ENCODE measurements at places on chromosomes 16 and 17.

GRCh38 chr17:61729690-61730268 lies 133.5 kb downstream of the BRIP1 start:
- DNase-seq, result no peak

- DNase-seq, result no peak
These were observed at the start of gene CPSF4L for GRCh38 chr17:73261617-73261951. Gene CPSF4L (minus strand): TSS chr17:73261880. CDS start chr17:73261818, 62 bp downstream.

DNA sequence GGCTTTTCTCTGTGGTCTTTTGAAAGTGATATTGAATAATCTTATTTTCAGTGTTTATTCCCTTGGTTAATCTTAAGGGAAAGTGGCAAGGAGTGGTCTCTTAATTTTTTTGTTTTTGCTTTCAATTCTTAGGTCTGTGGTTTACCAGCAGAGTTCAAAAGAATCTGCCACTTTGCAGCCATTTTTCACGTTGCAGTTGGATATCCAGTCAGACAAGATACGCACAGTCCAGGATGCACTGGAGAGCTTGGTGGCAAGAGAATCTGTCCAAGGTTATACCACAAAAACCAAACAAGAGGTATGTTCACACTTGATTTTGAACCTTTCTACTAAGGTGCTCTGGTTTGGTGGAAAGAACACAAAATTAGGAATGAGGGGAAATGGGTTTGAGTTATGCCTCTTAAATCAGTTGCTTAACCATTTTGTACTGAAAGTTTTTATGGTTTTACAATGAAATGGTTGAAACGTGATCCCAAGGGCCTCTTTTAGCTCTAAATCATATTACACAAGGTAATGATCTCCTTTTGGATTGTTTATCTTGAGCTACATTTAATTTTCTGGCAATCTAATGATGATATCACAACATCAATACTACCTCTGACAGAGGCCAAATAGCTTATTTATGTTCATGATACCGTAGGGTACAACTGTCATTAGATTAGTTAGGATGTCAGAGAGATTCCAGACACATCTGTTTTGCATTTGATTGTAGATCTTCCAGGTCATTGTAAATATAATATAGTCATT lies 51.6 kb upstream of the CRISPLD2 start:
- no peak for DNase-seq

GRCh38 chr17:20852239-20852989 lies 190.4 kb downstream of the USP22 start:
- no peak for DNase-seq

DNA sequence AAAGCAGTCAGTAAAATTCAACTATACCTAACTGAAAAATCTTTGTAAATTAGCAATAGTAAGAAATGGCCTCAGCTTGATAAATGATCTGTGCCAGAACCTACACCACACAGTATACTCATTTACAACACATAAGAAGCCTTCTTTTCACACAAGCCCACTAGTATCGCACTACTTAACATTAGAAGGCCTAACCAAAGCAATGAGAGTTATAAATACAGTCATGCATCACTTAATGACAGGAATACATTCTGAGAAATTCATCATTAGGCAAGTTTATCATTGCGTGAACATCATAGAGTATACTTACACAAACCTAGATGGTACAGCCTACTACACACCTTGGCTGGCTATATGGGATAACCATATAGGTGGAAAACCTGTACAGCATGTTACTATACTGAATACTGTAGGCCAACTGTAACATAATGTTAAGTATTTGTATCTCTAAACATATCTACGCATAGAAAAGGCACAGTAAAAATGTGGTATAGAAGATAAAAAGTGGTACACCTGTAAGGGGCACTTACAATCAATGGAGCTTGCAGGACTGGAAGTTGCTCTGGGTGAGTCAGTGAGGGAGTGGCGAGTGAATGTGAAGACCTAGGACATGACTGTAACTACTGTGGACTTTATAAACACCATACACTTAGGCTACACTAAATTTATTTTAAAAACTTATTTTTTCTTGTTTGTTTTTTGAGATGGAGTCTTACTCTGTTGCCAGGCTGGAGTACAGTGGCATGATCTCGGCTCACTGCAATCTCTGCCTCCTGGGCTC lies 126.5 kb upstream of the CORO6 start:
- no peak for DNase-seq

- no peak for DNase-seq
These were observed 38.7 kb upstream of the NGFR start for GRCh38 chr17:49456183-49456965.

GRCh38 chr16:22728167-22728836 lies 85.7 kb upstream of the HS3ST2 start:
- no peak for DNase-seq

DNA sequence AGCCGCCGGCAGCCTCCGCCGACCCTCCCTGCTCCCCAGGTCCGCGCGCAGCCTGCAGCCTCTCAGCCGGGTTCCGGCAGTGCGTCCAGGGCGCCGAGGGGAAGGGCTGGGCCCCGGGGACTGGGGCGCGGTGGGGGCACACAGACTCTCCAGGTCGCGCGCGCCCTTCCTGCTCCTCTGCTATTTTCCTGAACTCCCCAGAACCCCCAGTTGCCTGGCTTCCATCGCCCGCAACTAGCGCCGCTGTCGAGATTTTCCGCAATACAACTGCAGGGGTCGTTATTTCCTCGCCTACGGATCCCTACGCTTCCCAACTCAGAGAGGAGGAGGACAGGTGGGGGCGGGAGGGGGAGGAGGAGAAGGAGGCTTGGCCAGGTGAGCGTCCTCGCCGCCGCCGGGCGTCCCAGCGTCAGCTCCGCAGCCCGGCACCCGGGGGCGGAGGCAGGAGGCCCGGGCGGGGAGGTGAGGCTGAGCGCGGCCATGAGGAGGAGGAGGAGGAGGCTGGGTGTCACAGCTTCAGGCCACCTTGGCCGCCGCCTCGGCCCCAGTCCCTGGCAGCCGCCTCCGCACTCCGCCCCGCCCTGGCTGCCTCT lies at the start of gene CA10:
Gene CA10, minus strand, starts transcription at position 265 of the 593 bp plus-strand sequence.
- no peak for DNase-seq

GRCh38 chr17:31068291-31068690 lies 26.5 kb upstream of the NF1 start:
- DNase-seq, result no peak

DNA sequence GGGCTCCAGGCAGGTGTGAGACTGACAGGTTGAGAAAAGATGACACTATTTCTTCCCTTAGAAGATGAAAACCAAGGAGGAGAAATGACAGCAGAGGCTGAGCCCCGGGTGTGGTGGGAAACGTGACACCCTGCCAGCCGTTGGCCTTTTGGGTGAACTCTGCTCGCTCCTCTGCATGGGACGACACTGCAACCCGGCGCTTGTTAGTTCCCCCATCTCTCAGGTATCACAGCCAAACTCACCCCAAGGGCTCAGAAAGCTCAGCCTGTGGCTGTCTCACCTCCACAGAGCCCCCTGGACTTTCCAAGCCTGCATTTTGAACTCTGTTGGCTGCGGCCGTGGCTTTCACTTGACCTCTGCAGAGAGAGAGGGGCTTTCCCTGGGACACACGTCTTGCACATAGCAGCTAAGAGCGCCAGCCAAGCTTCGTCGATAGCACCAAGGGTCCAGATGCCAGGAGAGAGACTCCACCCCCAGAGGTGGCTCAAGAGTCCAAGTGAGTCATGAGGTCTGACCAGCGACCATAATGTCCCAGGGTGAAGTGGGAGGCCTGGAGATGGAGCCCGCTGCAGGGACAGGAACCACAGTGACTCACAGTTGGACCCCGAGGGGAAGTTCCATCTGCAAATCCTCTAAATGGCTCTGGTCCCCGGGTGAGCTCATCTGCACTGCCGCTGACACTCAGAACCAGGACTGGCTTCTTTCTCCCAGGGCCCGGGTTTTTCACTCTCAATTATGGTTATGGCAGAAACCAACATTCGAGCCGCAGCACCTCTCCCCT lies 301.9 kb downstream of the SOX9 start:
- peak; percentile 42 for DNase-seq

GRCh38 chr17:2043785-2044184 lies 2.0 kb downstream of the OVCA2 start:
- no peak for DNase-seq

- DNase-seq, result no peak
These were observed 6.5 kb downstream of the BMERB1 start for GRCh38 chr16:15440852-15441251.

DNA sequence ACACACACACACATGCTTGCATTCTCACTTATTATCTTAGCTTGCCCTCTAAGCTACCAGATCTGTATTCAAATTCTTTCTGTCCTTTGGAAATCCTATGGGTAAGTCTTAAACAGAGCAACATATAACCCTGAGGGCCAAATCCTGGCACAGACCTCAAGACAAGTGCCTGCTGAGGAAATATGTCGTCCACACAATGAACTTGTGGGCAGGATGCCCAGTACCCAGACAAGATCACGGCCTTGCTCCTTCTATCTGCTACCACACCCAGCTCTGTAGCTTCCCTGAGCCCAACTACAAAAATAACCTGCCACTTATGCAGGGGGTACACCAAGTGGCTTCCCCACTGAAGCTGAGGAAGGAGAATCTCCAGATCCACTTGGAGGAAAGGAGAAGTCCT lies 37.3 kb upstream of the FA2H start:
- DNase-seq, result no peak

DNA sequence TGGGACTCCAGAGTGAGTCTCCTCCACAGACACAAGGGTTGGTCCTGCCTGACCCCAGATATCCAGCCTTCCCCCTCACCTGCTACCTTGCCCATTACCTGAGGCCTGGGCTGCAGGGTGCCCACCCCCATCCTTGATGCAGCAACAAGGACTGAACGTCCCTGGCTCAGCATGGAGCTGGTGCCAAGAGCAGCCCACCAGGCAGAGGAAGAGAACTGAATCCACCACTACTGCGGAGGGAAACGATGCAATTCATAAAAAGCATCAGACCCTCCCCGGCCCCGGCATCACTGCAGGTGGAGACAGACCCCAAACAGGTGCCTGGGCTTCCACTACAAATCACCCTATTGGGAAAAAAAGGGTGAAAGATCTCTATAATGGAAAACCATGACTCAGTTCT lies 131.0 kb upstream of the TNRC6C start:
- no peak for DNase-seq

DNA sequence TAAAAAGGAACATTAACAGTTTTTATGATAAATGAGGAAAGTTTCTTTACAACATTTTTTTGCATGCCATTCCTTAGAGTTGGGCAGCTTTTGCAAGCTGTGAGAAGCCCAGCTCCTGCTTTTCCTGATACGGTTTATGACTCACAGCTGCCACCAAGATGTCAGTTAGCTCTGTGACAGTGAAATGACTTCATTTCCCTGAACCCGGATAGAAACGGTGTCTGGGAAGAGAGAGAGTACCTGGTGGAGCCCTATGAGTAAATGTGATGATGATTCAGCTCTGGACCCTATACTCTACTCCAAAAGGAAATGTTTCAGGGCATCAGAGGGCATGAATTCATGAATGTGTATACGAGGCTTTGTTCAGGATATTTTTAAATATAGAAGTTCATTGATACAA lies 366.3 kb upstream of the HSBP1 start:
- DNase-seq, result no peak

DNA sequence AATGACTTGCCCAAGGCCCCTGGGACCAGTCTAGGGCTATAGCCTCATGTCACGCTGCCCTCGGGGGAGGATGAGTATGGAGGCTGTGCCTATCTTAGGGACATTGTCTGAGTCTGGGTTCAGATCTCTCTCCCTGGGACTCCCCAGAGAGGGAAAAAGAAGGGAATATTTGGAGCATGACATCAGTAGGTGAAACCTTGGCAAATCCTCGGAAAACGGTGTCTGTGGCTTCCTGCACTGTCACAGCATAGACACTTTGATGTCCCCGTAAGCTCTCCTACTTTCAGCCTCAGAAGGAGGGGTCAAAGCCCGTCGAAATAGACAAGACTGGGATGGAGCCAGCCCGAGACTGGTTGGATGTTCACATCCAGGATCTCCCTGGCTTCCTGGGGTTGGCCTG lies 11.3 kb downstream of the MEOX1 start:
- DNase-seq, result no peak

- no peak for DNase-seq
These were observed 138.7 kb upstream of the RPH3AL start for GRCh38 chr17:491086-492021.

GRCh38 chr17:65630502-65630901 lies 69.1 kb upstream of the AXIN2 start:
- no peak for DNase-seq

GRCh38 chr17:73065376-73065775 lies 27.1 kb downstream of the SLC39A11 start:
- no peak for DNase-seq

DNA sequence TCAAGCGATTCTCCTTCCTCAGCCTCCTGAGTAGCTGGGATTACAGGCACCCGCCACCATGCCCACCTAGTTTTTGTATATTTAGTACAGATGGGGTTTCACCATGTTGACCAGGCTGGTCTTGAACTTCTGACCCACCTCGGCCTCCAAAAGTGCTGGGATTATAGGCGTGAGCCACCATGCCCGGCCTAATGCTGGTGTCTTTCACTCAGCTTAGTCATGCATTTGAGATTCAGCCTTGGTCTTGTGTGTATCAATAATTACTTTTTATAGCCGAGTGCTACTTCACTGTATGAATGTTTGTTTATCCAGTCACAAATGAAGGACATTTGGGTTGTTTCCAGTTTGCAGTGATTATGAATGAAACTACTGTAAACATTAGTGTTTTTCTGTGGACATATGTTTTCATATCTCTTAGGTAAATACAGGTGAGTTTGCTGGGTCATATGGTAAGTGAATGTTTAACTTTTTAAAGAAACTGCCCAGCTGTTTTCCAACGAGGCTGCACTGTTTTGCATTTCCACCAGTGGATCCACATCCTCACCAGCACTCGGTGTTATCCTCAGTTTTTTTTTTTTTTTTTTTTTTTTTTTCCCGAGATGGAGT lies 11.0 kb upstream of the PLCG2 start:
- DNase-seq, result no peak

DNA sequence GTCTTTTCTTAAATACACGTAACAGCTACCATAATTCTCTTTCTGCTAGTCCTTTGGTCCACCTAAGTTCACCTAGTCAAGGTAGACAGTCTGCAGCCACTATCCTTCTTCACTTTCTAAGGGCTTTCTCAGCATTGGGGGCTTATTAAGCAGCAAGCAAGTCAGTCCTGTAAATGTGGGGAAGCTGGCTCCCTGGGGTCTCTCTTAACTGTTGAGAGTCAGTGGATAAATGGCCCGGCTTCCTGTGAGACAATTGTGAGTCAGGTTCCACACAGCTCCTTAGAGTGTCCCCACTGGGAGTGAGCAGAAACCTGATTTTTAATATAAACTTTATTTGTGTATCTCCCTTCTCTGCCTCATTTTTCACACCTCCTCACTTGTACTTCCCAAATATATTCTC lies 132.1 kb downstream of the CDH13 start:
- DNase-seq, result no peak

- DNase-seq, result no peak
These were observed 193.0 kb downstream of the STX8 start for GRCh38 chr17:9382626-9383025.
